ENCODE measurements at places on chromosomes 16 and 17.

DNA sequence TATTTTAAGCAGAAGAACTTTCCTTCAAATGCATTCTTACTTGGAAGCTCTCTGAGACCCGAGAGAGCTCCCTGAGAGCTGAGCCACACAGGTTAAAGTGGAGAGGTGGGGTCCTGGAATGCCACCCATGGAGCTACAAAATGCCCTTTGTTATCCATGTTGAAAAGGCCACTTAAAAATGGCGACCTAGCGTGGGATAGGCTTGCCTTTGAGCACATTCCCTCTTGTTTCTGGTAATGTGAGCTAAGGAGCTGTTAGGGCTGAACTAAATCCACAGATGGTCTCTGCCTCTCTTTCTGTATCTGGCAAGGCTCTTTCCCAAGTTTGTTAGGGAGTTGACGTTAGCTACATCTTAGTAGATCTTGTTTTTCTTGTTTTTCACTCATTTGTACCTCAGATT is 171.6 kb downstream of the SNX29 start:
- DNase-seq, result no peak

DNA sequence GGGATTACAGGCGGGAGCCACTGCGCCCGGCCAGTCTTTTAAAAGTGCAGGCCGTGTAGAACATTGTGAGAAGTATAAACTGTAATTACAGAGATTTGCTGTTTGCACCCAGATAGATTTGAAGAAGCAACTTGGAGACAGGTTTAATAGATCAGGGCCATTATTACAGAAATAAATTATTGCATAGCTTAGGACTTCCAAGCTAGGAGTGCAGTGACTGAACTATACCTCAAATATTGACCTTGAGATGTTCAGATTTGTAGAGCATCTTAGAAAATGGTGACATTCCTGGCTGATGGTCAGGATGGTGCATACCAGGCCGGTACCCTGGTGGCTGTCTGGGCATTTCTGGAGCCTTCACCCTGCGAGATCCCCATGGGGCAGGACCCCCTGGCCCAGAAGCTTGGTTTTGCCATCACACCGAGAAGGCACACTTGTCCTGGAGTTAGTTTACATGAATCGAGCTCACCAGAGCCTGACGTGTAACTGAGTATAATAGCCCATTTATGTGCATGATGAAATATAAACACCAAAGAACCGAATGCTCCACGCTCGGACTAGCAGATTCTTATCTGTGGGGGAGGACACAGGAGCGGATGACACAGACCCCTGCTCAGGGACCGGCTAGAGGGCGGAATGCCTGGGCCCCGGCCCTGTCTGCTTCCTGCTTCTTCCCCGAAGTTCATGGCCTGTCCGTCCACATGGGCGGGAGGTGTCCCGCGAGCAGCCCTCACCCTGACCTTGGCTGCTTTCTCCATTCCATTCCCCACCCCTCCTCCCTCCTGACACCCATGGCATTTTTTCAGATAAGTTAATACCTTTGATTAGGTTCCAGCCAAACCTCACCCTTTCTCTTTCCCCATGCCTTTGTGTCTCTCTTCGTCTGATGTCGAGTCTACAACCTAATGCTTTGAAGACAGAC is 32.1 kb downstream of the CCDC40 start:
- DNase-seq, result peak; percentile 76

- DNase-seq, result no peak
Observed at GRCh38 chr17:82981141-82981730, 98.2 kb upstream of the METRNL start.

DNA sequence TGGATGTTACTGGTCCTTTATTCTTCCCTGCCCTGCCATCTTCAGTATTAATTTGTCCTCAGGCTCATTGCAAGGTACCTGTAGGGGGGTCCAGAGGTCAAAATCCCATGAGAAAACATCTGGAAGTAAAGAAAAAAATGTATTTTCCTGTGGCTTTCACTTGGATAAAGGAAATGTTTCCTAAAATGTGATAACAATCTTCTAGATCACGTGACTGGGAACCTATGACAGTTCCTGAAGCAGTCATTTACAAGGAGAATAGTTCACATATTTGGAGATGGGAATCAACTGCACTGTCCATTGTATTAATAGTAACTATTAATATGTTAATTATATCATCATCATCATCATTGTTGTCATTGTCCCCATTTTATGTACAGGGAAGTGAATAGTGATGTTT is 915.1 kb upstream of the EEF2KMT start:
- DNase-seq, result no peak

DNA sequence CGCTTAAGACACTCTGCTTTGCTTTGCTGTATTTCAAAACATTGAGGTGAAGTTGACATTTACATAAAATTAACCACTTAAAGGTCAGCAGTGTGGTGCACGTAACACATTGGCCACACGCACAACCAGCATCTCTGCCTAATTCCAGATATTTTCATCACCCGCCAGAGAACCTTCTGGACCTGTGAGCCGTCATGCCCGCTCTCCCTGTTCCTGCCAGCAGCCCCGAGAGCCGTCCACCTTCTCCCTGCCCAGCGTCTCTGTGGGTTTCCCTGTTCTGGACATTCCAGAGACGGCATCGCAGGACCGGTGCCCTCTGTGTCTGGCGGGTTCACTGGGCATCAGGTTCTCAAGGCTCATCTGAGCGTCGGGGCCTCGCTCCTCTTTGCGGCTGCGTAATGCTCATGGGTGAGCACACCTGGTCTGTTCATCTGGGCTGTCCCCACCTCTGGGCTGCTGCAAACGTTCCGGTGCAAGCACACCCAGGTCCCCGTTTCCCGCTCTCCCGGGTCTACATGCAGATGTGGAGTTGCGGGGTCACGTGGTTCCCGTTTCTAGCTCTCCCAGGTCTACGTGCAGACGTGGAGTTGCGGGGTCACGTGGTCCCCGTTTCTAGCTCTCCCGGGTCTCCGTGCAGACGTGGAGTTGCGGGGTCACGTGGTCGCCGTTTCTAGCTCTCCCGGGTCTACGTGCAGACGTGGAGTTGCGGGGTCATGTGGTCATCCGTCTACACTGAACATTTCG is 48.1 kb upstream of the GNG13 start:
- DNase-seq, result no peak

DNA sequence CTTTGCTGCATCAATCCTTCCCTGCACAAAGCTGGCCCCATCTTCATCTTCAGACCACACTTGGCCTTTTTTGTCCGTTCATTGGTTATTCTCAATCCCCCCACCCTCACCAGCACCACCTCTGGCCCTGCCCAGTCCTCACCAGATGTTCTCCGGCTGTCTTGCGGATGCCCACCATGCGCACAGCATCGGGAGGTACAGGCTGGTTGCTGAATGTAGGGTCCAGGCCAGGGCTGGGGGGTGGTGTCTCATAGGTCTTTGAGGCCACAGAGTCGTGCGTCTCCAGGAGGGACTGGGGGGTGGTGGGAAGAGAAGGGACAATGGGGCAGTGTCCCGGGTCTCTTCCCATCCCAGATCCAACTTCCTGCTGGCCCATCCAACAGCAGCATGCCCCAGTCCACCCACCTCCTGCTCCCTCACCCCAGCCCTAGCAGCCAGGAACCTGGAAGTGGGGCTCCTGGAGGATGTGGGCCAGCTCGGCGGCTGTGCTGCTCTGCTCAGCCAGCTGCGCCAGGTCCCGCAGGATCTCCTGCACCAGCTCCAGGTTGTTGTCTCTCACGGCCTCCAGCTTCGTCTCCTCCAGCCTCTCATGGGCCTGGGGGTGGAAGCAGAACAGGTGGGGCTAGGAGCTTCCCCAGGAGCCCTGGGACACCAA is 24.4 kb downstream of the MPP2 start:
- DNase-seq, result no peak

- DNase-seq, result no peak
Observed at GRCh38 chr17:50815400-50815799, 20.0 kb upstream of the WFIKKN2 start.

DNA sequence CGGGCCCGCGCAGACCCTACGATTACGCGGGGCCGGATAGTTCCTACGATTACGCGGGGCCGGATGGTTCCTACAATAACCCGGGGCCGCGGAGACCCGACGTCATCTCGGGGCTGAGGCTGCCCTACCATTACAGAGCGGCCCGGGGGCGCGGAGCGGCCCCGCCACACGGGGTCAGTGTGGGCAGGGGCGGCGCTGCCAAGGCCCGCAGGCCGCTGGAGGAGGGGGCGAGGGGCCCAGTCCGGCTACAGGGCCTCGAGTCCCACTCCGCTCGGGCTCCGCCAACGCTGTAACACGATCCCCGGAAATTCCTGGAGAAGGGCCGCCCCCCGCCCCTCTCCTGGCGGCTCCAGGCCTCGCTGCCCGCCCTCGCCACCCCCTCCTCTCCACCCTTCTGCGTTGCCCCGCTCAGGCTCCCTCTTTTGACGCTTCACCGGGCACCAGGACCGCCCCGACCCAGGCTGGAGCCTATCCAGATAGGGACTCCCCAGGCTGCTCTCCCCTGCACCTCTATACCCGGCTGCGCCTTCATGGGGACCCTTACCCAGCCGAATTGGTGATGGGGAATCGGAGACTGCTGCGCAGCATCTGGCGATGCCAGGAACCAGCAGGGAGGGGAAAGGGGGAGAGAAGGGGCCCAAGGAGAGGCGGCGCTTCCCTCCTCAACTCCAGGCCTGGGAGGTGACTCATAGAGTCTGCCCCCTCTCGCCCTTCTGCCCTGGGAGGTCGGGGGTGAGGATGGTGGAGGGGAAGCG is at the start of gene RAB34:
Gene RAB34 (minus strand): TSS at position 291 of the 755 bp plus-strand sequence. CDS start 602 bp downstream, outside the sequence.
- peak; percentile 95 for DNase-seq

- DNase-seq, result no peak
Observed at GRCh38 chr16:86899151-86899550, 320.8 kb downstream of the FOXL1 start.

DNA sequence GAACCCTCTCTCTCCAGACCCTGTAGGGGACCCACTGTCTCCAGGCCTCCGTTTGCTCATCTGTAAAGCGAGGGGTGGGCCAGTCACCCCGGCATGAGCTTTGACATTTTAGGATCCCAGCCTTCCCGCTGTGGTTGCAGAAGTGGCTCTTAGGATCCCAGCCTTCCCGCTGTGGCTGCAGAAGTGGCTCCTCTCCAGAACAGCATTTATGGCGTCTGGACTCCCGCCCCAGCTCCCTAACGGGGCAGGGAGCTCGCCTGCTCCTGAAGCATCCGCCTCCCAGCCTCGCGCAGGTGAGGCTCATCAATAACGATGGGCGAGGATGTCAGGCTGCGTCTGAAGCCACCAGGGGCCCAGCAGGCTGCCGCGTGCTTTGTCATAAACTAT is 222.3 kb upstream of the TNRC6C start:
- DNase-seq, result no peak

DNA sequence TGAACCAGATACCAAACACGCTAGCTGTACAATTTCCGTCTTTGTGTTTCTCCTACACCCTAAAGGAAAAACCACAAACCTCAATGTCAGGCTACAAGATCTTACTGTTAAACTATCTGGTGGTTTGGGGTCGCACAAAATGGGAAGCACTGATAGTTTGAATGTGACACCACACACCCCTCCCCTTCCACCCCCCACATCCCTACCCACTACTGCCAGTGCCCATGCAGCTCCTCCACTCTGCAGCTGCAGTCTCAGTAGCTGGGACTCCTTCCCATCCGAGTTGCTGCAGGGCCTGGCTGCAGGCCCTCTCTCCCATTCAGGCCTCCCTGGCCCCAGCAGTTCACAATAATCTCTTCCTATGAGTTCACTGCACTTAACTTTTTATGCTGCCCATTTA is 18.4 kb downstream of the TRAP1 start:
- DNase-seq, result no peak

- no peak for DNase-seq
Observed at GRCh38 chr17:37479025-37479424, 10.7 kb upstream of the DUSP14 start.

- DNase-seq, result no peak
Observed at GRCh38 chr17:15250135-15250860, 14.8 kb downstream of the PMP22 start.

GRCh38 chr16:22728167-22728836 is 85.7 kb upstream of the HS3ST2 start:
- DNase-seq, result peak; percentile 37

- DNase-seq, result peak; percentile 96
Observed at GRCh38 chr16:2459647-2460390, at the start of gene TEDC2. Gene TEDC2 (plus strand): TSS chr16:2460109. CDS start chr16:2460145, 36 bp downstream.

DNA sequence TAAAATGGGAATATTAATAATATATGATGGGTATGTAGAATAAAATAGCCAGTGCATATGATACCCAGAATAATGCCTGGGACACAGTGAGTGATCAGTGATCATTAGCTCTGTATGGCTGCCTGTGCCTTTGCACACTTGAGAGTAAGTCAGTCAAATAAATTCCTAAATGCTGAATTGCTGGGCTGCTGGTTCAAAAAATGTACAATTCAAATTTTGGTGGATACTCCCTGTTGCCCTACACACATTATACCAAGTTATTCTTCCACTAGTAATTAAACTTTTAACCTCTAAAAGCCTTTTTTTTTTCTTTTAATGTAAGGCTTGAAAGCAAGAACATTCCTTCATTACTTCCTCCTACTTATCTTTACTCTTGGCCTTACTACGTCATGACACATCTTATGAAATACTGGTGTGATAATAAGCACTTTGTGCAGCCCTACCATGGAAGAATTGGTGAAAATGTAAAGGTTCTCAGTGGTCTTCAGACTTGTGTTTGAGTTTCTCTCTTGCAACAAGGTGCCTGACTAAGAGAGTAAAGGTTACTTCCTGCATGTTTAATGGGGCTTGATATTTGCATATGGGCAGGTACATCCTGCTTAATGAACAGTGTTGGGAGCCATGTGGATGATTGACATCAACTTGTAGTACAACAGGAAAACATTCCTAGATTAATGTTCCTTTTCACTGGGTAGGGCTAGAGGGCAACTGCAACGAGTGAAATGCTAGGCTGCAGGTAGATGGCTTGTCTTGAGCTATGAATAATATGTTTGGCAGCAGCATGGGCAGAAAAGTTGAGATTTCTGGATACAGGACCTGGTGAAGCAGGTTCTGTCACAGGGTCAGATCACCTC is 84.3 kb downstream of the PRKCA start:
- DNase-seq, result peak; percentile 75

GRCh38 chr16:72976438-72977064 is 71.4 kb downstream of the ZFHX3 start:
- DNase-seq, result no peak

- no peak for DNase-seq
Observed at GRCh38 chr16:48479955-48480354, 94.7 kb upstream of the SIAH1 start.

DNA sequence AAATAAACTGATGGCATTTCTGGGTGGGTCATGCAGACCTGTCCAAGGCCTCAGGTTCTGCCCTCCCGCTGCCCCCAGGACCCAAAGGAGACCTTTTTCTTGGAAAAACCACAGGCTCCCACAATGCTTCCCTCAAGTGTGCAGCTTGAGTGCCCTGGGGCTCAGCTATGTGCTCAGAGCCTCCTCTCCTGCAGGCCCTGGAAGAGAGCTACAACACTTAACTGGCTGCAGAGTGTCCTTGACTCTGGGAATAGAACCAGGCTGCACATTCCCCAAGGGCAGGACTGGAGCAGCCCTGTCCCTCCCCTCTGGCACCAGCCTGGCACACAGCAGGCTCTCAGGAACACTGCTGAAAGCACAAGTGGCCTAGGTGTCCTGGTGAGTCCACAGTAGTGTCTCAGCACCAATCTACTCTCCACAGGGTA is 4.8 kb upstream of the SREBF1 start:
- no peak for DNase-seq
